ENCODE measurements at places on chromosomes 11 and 22.
A peak's percentile ranks its signal among the peaks of the same experiment; 100 is the strongest.

- no peak for DNase-seq
Observed at GRCh38 chr22:46028106-46028991, 51.4 kb upstream of the WNT7B start.

GRCh38 chr11:31820438-31820818 is 9.3 kb upstream of the PAX6 start:
- peak; percentile 25 for DNase-seq

DNA sequence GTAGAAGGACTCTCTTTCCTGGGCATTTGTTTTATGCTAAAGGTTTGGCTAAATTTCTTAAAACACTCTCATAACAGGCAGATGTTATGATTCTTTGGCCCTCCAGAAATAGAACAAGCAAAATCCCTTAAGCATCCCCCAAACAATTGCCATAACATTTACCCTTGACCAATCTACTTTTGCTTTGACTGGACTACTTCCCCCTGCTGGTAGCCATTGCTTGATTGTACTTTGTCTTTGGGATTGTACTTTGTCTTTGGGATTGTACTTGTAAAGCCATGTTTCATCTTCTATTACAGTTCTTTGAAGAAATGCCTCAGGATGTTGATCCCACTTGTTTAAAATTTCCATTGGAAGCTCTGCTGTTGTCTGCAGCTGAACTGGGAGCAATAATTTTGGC is 53.3 kb upstream of the GLYAT start:
- no peak for DNase-seq

GRCh38 chr11:8699903-8700302 is 17.3 kb downstream of the RPL27A start:
- no peak for DNase-seq

DNA sequence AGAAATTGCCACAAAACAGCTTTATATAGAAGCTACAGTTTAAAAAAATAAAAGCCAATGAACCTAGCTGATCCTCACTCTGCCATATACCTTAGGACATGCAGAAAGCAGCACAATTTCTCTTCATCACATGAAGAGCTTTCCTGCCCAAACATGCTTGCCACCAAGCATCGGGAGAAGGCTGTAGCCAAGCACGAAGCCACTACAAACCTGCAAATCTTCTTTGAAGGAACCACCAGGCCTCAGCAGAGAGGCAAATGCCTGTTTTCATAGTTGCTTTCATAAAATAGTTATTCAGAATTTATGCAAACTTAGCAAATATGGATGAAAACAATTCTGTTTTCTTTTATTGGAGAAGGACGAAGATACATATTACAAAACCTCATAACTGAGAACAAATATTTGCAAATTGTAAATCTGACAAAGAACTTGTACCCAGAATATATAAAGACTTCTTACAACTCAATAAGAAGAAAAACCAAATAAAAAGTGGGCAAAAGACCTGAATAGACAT is 100.3 kb downstream of the RBFOX2 start:
- no peak for DNase-seq

- DNase-seq = no peak
Observed at GRCh38 chr11:5247472-5248192, 2.0 kb downstream of the HBG1 start.

DNA sequence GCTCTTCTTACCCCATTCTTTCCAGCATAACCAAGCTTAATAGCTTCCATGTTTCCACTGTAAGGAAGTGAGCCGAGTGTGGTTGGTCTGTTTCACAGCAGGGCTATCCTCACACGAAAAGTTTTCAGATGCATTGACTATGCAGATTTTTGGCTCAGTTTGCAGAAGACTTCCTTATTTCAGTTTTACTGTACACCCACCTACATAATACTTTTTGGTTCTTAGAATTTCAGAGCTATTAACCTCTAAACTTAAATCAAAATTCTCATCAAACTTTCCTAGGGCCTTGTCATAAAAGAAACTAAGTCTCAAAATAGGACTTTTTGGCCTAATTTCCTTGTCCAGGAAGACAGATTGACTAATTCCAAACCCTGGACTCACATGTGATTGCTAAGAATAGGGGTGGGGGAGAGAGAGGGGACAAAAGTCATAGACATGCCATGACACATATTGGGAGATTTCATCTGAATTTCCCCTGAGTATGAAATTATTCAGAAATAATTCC is 7.3 kb upstream of the EHF start:
- DNase-seq = no peak

DNA sequence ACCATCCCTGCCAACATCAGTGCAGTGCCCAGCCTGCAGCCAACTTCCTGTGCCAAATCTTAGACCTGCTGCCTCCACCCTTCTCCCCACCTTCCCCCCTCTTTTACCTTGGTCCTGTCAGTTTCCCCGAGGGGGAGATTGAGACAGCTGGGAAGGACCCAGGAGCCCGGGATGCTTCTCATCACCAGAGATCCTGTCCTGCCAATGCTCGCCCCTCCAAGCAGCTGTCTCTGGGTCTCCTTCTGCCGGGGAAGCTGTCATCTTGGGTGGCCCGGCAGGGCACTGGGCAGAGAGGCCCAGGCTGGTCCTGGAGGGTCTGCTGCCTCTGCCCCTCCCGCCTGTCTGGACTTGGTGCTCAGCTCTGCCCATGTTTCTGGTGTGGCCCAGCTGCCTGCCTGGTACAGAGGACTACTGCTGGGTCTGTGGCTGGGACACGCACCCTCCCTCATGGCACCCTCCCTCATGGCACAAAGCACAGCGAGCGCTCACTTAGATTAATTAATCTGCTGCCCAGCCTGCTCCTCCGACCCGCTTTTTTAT is 60.4 kb upstream of the THY1 start:
- no peak for DNase-seq

DNA sequence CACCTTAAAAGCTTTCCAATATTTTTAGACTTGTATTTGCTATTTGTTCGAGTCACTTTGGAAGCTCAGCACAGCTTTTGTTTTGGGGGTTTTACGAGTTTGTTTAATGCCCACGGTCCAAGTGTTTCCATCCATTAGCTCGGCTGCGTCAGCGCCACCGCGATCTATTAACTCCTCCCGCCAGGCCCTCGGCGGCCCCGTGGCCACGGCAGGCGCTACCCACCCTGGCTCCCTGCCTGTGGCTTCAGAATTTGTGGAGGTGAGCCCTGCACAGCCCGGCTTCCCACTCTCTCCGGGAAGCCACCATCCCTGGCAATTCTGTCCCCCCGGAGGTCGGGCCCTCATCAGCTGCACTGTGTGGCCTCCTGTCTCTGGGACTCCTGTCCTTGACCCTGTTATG is 648.5 kb downstream of the BRD1 start:
- DNase-seq = no peak

GRCh38 chr22:33917744-33918406 is 2.4 kb downstream of the LARGE1 start:
- DNase-seq = no peak

DNA sequence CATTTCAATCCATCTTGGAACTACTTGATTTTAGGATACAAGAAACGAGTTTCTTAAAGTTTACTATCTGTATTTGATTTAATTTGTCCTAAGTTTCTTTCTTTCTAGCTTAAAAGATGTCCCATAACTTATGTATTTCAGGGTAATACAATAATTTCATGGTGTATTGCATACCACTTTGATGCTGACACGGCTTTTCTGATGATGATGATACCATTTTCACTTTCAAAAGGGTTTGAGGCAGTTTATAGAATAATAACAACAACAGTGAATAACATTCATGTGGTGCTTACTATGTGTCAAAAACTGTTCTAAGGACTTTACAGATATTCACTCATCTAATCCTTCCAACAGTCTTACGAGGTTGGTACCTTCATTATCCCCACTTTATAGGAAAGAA is 33.2 kb upstream of the POU2AF1 start:
- no peak for DNase-seq

- no peak for DNase-seq
Observed at GRCh38 chr11:95138448-95138847, 48.8 kb downstream of the ENDOD1 start.

GRCh38 chr11:96012086-96012824 is 88.3 kb upstream of the MTMR2 start:
- DNase-seq = peak; percentile 55

DNA sequence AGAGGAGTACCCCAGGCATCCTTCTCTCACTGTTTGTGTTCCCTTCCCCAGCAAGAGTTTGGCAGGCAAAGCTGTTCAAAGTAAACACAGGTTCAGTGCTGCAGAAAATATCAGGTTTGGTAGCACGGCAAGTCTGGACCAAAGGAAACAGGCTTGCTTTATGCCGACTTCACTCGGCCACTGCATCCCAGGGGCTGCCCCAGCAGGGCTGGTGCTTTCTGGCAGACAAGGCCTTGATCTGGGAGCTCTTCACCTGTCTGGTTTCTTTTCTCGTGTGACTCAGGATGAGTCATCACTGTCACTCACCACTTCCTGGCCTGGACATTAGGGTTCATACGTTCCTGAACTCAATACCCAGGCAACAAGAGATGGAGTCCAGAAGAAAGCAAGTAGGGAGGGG is 52.6 kb upstream of the NAV2 start:
- DNase-seq = no peak

DNA sequence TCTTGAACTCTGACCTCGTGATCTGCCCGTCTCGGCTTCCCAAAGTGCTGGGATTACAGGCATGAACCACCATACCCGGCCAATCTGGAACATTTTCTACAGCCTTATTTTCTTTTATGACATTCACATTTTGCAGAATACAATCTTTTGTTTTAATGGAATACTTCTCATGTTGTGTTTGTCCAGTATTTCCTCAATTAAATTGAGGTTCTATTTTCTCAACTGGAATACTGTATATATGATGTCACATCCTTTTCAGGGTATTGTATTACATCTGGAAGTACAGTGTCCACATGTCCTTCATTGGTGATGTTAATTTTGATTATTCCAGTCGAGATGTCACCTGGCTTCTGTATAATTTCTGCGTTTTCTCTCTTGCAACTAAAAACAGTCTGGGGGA is 90.8 kb upstream of the HORMAD2 start:
- no peak for DNase-seq

DNA sequence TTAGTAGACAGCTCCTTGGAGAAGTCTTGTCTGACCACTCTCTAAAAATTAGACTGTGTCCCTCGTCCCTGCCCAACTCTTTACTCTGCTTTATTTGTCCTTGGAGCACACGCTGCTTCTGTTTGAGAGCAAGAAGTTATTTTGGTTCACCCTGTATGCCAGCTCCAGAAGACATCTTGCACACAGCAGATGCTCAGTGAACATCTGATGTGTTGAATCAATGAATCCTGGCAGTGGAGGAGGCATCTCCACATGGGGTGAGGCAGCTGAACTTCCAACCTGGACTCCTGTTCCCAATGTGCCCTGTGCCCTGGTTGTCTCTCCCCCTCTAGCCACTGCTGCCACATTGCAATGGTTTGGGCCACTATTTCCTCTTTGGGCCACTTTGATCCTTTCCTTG is 213.6 kb downstream of the CEP164 start:
- DNase-seq = no peak

GRCh38 chr11:65591939-65592857 is 3.4 kb downstream of the KCNK7 start:
- no peak for DNase-seq

DNA sequence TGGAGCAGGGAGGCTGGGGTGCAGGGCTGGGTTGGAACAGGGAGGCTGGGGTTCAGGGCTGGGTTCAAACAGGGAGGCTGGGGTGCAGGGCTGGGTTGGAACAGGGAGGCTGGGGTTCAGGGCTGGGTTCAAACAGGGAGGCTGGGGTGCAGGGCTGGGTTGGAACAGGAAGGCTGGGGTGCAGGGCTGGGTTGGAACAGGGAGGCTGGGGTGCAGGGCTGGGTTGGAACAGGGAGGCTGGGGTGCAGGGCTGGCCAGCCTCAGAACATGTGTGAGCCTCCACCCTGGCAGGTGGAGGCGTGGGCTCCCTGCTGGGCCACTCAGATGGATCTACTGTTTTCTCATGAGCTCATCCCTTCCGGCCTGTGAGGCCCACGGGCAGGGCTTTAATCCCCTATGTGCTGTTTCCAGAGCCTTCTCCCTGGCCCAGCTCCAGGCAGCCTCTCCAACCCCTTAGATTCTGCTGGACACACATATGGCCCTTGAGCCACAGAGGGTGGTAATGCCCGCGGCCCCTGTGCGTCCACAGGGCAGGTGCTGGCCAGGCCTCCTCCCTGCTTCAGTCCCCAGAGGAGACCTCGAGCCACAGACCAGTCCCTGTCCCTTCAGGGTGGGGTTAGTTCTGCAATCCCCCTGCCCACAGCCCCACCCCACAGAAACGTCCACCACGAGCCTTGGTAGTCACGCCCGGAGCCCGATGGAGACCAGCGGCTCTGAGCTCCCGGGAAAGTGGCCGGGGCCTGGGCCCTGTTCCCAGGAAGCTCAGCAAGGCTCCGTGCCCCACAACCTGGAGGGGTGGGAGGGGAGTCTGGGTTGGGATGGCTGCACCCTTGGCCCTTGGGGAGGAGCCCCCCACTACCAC is 197.9 kb downstream of the BRD1 start:
- no peak for DNase-seq

DNA sequence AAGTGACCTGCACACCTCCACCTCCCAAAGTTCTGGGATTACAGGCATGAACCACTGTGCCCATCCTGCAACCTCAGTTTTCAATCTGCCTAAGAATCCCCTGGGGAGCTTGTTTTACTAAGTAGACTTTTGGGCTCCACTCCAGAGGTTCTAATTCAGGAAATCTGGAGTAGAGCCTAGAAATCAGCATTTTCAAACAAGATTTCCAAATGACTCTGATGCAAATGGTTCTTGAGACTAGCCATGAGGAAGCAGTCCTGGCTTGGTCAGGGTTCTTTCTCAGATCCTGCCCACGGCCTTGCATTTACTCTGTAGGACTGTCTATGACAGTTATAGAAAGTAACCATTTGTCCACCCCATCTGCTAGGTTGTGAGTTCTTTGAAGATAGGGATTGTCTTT is 1.6 kb upstream of the KCNE3 start:
- no peak for DNase-seq

DNA sequence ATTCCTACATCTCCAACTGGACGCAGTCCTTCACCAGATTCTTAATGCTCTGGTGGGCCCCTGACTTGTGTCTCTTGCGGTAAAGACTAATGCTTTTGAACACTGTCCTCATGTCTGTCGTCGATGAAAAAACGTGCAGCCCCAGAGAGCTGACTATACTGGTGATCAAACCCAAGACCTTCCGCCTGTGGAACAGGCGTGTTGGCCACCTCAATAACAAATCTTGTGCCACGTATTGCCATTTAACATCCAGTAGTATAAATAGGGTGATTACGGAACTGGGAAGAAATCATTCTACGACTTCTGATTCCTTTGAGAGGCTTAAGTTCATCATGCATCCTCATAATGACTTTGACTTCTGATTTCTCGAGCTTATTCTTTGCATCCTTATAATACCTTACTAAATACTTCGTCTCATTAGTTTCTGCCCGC is 45.6 kb downstream of the OR4D9 start:
- no peak for DNase-seq

- DNase-seq = no peak
Observed at GRCh38 chr11:324156-324555, 3.5 kb upstream of the IFITM3 start.

DNA sequence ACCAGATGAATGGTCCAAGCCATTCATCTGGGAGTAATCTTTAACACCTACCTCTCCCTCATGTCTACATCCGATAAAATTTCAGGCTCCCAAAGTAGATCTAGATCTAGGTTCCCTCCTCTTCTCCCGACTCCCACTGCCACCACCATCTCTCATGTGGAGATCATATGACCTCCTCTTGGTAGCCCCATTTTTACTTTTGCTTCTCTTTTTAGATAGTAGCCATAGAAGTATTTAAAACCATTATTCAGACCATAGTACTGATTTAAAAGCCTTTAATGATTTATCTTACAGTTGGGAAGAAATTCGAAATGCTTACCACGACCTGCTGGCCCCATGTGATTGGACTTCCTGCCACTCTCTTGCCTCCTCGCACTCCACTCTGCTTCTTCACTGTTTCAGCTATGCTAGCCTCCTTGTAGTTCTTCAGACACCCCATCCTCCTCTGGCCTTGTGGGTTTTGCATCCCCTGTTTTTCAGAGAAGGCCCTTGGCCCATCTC is 98.5 kb downstream of the RASSF10 start:
- no peak for DNase-seq

All from activated T-cell treated with anti-CD3 and anti-CD28 coated beads, Interleukin-2, amount 50 U/mL, for 48 hours (primary cell).